Activated T-cell treated with anti-CD3 and anti-CD28 coated beads, Interleukin-2, amount 50 U/mL, for 72 hours (primary cell): ENCODE measurements at places on chromosomes 2 and 18. TPM values are rescaled to one million over a fixed set of nuclear protein-coding genes. Genes with fewer than 3 reads are reported as not detected.

Gene IHH
- total RNA-seq, result 0.12 TPM

Gene RGPD3
- total RNA-seq, result 0.24 TPM

DNA sequence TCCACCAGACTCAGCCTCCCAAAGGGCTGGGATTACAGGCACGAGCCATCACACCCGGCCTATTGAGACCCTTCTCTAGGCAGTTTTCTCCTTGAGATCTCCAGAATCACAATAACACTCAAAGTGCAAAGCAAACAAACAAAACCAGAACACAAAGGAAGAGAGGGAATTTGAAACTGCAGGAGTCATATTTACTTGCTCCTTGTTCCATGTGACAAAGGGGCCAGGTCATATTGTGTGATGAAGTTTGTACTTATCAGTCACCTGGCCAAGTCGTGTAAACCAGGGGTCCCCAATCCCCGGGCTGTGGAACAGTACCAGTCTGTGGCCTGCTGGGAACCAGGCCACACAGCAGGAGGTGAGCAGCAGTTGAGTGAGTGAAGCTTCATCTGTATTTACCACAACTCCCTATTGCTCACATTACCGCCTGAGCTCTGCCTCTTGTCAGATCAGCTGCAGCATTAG, 26.5 kb downstream of the SCYGR8 start:
- no peaks in the 10 kb centered on the region for H3K27me3 ChIP-seq
- no peak for DNase-seq
- H3K27ac ChIP-seq, result no peak overlapping the region
- no peak overlapping the region for H3K4me3 ChIP-seq
- no peaks in the 10 kb centered on the region for H3K36me3 ChIP-seq
- peaks cover 12% of the 10 kb centered on the region for H3K4me1 ChIP-seq

Gene RAX
- not detected for total RNA-seq

GRCh38 chr2:215861607-215862350, 151.6 kb downstream of the MREG start:
- no peak overlapping the region for H3K27ac ChIP-seq
- H3K4me3 ChIP-seq, result no peak overlapping the region
